Activated T-helper 17 cell treated with anti-CD3 and anti-CD28 coated beads, Interleukin-2, amount 50 U/mL, for 72 hours (primary cell): ENCODE measurements at places on chromosomes 3 and 15. TPM values are rescaled to one million over a fixed set of nuclear protein-coding genes. Genes with fewer than 3 reads are reported as not detected.

The CDHR4 gene
- not detected for total RNA-seq

The ZKSCAN7 gene
- 0.78 TPM for total RNA-seq

The ESYT3 gene
- 0.37 TPM for total RNA-seq

The POPDC2 gene
- 4.7 TPM for total RNA-seq

The PLAAT1 gene
- not detected for total RNA-seq

- ATAC-seq, result no peak
These were observed 18.0 kb downstream of the UBE2E2 start for GRCh38 chr3:23221136-23221535.

GRCh38 chr3:23607184-23607847 lies 198.4 kb upstream of the UBE2E1 start:
- no peak for ATAC-seq

DNA sequence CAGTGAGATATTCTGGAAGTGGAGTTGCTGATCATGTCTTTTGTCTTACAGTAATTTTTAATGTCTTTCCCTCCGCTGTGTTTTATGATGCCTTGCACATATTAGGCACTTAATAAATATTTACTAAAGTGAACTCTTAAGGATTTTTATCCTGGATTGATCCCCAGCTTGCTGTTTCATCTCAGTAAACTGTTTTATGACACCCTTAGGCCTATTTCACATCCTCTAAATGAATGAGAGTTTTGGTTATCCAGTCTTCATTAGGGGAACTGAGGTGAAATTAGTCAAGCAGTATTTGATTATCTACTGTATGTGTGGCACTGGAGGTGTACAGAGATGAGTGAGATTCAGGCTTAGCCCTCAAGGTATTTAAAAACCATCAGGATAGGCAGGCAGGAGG lies 19.8 kb downstream of the CHCHD6 start:
- no peak for ATAC-seq

DNA sequence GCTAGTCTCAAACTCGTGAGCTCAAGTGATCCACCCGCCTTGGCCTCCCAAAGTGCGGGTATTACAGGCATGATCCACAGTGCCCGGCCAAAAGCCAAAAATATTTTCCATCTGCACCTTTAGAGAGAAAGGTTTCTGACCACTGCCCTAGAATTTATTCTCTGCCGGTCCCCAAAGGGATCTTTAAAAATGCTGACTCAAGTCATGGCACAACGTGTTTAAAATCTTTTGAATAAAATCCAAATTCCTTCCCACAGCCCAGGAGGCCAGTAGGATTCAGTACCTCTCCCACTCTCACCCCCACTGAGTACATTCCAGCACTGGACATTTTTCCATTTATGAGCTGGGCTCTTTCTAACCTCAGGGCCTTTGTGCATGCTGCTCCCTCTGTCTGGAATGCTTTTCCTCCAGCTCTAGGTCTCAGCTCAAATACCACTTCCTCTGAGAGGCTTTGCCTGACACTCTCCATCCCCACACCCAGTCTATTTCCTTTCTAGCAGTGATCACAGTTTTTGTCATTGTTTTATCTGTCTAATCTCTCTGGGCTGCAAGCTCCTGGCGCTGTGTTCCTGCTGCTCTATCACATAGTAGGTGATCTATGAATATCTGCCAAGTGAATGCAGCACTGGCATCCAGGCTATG lies 502.9 kb downstream of the SHQ1 start:
- ATAC-seq, result no peak
